Aorta (tissue), 5 donors: ENCODE measurements at places on chromosomes 11 and 22.

GRCh38 chr22:45502215-45503049 lies at the start of gene FBLN1:
FBLN1 (plus strand) TSS chr22:45502883; CDS start chr22:45502986, 103 bp downstream.
- DNase-seq: peak; percentile 65

DNA sequence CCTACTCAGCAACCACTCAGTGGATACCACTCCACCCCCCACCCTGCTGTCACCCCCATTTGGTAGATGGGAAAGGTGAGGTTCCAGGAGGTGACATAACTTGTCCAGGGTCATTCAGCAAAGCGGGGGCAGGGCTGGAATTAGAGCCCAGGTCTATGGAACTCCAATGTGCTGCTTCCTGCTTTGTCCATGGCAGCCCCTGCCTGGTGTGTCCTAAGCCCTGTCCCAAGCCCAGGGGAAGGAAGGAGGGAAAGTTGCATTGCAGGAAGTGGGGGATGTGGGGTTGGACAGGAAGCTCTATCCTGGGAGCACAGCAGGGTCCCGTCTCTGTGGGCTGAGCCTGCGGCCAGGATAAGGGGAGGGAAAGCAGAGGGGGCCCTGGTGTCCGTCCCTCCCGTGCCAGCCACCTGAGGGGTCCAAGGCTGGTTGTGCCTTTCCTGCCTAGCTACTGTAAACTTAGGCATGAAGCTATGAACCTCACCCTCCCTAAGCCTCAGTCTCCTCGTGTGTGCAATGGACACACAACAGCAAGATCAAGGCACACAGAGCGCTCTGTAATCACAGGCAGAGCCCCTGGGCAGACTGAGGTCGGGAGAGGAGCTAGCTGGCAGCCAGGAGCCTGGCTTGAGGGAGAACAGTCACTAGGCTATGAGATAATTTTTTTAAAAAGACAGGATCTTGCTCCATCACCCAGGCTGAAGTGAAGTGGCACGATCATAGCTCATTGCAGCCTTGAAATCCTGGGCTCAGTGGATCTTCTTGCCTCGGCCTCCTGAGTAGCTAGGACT lies 12.9 kb downstream of the GAL3ST1 start:
- no peak for DNase-seq

- no peak for DNase-seq
Observed at GRCh38 chr11:35526370-35526792, 965 bp upstream of the PAMR1 start.

GRCh38 chr11:87301785-87302540 lies 264.2 kb downstream of the TMEM135 start:
- DNase-seq: no peak

- no peak for DNase-seq
Observed at GRCh38 chr11:35478471-35479091, 46.8 kb downstream of the PAMR1 start.

DNA sequence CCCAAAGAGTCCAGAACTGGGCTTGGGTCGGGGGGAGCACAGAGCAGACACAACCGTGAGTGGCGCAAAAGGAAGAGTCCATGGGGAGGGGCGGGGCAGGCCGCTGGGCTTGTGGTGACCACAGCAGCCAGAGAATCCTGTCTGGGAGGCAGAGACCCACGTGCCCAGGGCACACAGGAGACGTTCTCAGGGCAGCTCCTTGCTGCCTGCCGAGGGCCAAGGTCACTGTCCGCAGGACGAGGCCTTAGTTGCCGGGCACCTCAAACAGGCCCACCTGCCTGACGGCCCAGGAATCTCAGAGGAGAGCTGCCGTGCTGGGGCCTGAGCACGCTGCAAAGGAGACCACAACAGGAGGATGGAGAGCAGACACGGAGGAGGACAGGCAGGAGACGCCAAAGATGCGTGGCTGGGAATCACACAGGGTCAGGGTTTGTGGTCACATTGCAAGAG lies 87.8 kb downstream of the MYEOV start:
- no peak for DNase-seq

DNA sequence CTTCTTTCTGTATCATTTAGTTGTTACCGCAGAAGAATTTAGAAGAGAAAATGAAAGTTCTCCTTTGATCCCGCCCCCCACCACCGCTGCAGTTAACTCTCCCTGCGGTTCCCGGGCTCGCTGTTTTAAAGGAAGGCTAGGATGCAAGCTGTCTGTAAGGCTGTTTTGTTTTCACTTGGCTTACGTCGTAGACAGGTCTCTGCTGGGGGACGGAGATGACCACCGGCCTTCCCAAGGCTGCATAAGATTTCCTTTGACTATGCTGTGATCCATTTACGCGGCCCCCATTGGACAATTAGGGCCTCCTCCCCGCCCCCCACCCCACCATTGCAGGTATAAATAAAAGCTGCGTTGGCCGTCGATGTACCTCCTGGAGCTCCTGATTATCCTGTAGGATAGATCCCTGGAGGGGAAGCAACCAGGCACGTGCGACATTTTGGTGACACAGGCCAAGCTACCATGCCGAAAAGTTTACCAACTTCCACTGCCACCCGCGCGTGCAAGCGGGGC lies 1.4 kb upstream of the CPT1A start:
- no peak for DNase-seq

DNA sequence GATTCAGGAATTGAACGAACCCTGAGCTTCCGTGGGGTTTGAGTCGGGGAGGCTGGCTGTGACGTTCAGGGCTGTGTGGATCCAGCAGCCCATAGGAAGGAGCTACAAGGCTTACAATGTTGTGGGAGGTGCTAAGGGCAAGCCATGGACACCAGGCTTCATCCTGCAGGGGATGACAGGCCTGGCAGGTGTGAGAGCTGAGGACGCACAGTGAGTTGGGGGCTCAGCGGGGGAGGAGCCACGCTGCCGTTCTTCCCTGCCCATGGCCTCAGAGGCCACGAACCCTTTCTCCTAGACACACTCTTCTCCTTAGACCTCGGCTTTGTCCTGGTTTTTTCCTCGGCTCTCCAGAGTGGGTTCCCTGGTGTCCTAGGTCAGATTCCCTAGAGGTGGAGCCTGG lies 113.3 kb upstream of the SLC22A12 start:
- DNase-seq: no peak

- DNase-seq: peak; percentile 81
Observed at GRCh38 chr11:75565221-75565814, 3.3 kb downstream of the SERPINH1 start.

GRCh38 chr11:70146895-70147520 lies 56.1 kb upstream of the FADD start:
- no peak for DNase-seq

DNA sequence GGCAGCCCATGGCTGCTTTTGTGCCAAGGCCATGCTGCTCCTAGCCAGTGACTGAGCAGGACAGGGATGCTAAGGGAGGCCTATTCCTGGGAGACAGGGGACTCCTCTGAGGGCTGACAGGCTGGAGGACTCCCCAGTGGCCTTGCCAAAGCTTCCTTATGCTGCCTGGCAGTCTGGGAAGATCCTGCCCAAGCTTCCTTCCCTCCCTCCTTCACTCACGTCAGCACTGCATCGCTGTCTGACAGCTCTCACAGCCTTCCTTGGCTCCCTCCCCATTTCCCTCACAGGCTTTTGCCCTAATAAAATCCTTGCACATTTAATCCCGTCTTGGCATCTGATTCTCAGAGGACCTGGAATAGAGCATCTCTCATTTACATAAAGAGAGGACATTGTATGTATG lies 26.5 kb downstream of the HTR3A start:
- DNase-seq: no peak

- DNase-seq: no peak
Observed at GRCh38 chr22:28231441-28231840, 312.4 kb upstream of the PITPNB start.

- no peak for DNase-seq
Observed at GRCh38 chr11:33692541-33692940, 8.1 kb downstream of the C11orf91 start.

GRCh38 chr11:29119116-29119515 lies 897.7 kb downstream of the KCNA4 start:
- no peak for DNase-seq

GRCh38 chr11:106813806-106814205 lies 204.5 kb downstream of the GUCY1A2 start:
- DNase-seq: no peak

- no peak for DNase-seq
Observed at GRCh38 chr22:39017596-39018365, 3.1 kb upstream of the APOBEC3D start.

DNA sequence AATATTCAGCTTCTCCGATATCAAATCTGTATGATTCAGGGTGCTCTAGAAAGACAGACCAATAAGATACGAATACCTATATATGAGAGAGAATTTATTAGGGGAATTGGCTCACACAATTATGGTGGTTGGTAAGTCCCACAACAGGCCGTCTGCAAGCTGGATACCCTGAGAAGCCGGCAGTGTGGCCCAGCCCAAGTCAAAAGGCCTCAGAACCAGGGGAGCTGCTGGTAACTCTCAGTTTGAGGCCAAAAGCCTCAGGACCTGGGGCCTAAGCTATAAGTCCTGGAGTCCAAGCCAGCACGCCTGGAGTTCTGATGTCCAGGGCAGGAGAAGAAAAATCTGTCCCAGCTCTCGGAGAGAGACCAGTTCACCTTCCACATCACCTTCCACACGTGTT lies 318.7 kb downstream of the BRD1 start:
- DNase-seq: no peak

DNA sequence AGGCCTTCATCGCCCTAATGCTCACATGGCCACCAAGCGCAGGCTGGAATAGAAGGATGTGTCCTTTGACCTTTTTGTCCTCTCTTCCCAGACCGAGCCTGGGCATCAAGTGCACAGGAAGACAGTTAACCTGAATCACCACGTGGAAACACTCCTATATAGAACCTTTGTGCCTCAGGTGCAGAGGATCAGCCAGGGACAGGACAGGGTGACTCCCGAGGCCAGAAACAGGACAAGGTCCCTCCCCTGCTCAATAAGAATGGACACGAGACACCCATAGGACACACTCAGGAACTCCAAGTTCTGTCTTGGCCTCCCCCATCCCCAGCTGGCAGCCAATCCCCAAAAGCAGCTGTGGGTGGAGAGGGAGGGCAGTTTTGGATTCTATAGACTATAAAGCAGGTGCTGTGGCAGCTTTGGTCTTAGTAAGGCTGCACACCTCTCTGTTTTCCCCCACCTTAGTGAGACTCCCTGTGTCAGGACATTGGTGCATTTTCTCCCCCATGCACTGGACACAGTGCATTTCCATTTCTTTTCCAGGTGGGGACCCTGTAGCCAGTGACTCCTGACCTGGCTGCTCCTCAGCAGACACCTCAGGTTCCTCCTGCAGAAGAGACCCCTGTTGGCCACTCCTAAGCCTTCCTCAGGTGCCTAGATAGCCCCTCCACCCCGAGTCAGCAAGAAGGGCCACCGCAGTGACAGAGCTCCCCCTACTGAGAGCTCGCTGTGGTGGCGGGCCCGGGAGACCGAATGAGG lies 43.6 kb upstream of the POU2AF1 start:
- peak; percentile 84 for DNase-seq

DNA sequence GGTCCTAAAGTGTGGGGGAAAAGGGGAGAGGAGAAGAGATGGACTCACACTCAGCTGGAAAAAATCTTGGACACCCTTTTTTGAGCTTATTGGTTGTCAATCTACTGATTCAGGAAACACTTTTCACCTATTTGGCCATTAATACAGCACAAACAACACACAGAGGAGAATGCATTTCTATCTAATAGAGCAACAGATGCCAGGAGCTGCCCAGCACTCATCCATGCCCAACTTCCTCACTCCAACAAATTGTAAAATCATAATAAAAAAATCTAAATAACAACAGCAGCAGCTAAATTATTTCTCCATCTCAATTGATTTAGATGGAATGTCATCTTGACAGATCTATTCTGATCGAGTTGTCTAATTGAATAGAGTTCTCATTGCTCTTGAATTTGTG lies 628.2 kb downstream of the OPCML start:
- DNase-seq: no peak
